Left ventricle myocardium superior (tissue), 1 donor: ENCODE measurements at places on chromosomes 12 and 14. TPM values are rescaled to one million over a fixed set of nuclear protein-coding genes. Genes with fewer than 3 reads are reported as not detected.

Gene CD163
- total RNA-seq = 64.5 TPM

Gene SMCO2
- total RNA-seq = not detected

Gene ASPG
- total RNA-seq = 28.2 TPM

Gene ZC3H14
- total RNA-seq = 49.4 TPM

Gene KRT71
- total RNA-seq = not detected

- no peak for DNase-seq
Measured at GRCh38 chr12:56224954-56225353, 812 bp downstream of the NABP2 start.

GRCh38 chr12:113197518-113198077 is 12.1 kb downstream of the RITA1 start:
- DNase-seq = no peak

- DNase-seq = no peak
Measured at GRCh38 chr12:76037130-76038103, 5.8 kb upstream of the PHLDA1 start.

DNA sequence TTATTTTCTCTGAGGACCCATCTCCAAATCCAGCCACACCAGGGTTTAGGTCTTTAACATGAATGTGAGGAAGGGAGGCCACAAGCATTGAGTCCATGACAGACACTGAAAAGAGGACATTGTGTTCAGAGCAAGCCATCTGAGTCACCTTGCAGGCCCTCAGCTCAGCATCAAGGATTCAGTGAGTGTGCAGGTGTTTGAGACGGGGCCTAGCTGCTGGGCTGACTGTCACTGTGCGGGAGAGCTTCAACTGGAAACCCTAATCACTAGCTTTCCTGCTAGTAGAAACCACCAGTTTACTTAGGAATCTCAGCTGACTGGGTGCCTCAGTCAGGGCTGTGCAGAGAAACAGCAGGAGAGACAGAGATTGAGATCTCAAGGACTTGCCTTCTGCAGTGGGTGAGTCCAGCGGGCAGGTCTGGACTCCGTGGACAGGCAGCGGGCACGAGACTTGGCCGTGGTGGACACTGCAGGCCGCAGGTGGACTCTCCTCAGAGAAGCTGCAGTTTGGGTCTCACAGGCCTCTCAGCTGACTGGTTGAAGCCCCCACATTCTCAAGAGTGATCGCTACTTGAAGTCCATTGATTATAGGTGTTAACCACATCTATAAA is 86.1 kb upstream of the DYNC1H1 start:
- no peak for DNase-seq

DNA sequence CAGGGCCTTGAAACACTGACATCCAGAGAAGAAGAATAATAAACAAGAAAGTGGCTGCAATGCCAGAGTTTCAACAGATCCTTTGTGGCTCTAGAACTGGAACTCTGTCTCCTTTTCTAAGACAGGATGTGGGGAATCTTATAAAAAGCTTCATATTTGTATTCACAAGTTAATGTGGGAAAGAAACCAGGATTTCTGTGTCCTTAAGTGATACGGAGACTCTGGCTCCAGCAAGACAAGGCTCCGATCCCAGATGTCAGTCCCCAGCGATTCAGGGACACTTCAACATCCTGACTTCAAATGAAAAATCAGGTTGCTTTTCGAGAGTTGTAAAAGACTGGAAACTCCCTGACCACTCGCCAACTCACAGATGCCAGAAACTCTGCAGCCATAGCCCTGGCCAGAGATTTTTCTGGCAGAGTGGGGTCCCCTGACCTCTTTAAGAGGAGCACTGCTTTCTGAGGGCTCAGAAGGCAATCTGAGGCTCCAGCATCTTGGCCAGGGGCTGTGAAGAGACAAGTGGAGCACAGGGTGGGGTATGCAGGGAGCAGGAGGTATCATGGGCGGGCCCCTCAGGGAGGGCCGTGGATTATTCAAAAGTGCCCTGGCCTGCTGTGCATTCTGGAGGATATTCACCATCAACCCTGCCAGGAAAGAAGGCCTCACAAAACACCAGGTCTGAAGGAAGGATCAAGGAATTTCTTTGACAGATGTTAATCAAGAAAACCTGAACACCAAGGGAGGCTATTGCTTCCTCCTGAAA is 53.3 kb downstream of the TMX1 start:
- peak; percentile 73 for DNase-seq

- DNase-seq = no peak
Measured at GRCh38 chr12:50914872-50915484, 37.4 kb upstream of the HIGD1C start.

DNA sequence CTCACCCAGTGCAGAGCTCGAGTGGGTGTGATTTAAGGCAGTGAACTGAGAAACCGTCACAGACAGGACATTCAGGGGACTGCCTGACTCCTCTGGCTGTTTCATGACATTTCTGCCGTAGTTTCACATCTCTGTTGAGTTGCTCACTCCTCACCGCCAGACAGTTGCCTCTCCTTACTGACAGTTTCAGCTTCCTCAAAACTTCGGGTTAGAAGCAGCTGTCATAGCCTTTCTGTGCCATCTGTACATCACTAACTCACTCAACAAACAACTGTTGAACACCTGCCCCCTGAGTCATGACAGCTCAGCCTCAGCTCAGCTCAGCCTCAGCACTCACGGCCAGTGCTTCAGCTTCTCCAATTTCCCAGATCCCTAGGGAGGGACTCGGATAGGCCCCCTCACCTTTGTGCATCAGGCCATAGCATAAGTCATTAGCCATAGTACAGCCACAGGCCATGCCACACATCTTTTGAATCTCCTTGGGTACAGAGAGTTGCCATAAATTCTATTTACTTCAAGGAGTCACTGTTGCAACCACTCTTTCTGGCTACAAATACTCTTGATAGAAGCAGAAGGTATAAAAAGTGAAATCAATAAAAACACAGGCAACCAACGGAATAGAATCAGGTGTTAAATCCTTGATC is 6.2 kb upstream of the SLC15A4 start:
- no peak for DNase-seq

DNA sequence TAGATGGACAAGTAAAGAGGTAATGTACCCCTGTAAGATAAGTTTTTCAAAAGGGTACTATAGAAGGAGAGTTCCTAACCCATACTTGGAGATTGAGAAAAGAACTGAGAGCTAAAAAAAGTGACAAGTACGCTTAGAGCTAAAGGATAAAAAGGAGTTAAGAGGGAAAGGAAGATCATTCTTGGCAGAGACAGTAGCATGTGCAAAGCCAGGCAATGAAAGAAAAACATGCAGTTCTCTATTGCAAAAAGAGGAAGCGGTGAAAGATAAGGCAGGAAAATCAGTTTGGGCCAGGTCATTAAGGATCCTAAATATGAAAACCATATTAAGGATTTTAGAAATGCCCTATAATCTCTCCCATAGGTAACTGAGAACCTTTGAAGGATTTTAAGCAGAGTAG is 500.4 kb upstream of the GARIN6 start:
- DNase-seq = no peak

DNA sequence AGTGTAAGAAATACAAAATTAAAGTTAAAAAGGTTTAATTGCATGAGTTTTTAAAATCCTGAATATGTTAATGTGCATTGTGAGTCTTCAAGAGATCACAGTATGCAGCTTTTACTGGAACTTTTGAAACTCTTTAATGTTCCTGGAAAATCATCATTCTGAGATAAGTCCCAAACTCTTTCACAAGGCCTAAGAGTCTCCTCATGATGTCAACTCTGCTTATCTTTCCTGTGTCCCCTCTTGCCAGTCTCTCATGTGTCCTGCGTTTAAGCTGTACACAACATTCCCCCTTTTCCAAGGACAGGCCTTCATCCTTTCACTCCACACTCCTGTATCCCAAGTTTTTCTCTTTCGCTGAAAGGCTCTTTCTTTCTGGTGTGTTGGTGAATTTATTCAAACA is 380.1 kb downstream of the SOX5 start:
- no peak for DNase-seq

GRCh38 chr12:84637926-84638325 is 274.7 kb downstream of the SLC6A15 start:
- DNase-seq = no peak

- DNase-seq = no peak
Measured at GRCh38 chr12:5071496-5071895, 27.8 kb downstream of the KCNA5 start.

DNA sequence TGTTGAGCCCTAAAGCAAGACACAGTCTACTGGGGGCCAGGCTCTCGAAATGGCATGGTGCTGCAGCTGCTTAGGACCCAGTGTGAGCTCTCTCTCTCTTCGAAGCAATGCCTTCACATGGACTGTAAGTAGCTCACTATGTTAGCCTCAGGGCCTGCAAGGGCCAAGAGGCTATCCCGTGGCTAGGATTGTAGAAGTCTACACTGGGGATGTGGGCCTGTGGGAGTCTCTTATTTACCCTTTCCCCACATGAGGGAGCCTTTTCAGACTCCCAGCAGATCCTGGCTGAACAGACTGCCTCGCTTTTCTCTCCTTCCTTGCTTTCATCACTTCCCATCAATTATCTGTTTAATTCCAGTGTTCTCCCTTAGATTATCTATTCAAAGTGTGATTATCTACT is 101.4 kb downstream of the GPR65 start:
- DNase-seq = no peak

- DNase-seq = no peak
Measured at GRCh38 chr12:69671597-69671996, 27.5 kb downstream of the BEST3 start.

GRCh38 chr12:12749433-12749832 is 32.3 kb downstream of the CDKN1B start:
- DNase-seq = no peak

GRCh38 chr14:30855345-30856037 is 18.9 kb upstream of the COCH start:
- no peak for DNase-seq

DNA sequence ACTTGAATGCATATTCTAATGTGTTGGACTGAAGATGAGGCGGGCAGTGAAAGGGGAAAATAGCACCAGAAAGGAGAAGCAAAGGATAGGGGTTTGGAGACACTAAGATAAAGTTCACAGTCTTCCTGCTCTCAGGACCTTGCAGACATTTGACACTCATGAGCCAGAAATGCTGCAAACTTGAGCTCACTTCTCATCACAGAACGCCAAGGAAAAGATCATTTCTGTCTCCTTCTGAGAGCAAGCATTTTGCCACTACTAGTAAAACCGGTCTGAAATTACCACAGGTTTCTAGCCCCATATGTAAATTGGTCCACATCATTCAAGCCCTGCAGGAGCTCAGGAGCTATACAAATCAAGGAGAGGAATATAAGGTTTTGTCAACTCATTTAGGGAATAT is 44.6 kb upstream of the ANO2 start:
- DNase-seq = no peak

DNA sequence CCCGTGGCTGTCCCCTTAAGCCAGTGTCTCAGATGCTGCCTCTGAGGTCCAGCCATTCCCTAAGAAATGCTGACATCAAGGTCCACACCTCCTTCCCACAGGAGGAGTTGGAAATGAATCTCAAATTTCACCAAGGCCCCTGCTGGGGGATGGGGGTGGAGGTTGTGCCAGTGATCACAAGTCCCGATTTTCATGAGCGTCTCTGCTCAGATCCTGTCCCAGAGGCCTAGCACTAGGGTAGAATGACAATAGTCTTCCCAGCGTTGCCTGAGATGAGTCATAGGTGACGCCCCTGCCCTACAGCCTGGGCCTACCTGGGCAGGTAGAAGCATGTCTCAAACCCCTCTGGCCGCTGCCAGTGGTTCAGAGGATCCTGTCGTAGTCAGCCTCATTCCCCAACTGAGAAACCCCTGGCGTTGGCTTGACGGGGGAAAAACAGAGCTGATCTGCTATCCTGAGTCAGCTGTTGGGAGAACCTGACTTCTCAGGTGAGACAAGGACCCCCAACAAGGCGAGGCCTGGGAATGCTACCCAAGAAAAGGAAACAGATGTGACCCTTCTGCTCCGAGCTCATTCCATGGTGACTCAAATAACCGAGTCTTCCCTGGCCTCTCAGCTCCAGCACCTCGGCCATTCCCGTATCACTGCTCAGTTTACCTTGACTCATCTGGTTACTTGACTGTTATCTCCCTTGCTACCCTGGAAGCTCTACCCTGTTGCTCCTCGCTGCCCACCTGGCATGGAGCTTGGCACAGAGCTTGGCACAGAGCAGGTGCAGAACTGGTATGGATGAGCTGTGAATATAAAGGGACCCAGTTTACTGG is 21.8 kb upstream of the SPPL3 start:
- DNase-seq = no peak

DNA sequence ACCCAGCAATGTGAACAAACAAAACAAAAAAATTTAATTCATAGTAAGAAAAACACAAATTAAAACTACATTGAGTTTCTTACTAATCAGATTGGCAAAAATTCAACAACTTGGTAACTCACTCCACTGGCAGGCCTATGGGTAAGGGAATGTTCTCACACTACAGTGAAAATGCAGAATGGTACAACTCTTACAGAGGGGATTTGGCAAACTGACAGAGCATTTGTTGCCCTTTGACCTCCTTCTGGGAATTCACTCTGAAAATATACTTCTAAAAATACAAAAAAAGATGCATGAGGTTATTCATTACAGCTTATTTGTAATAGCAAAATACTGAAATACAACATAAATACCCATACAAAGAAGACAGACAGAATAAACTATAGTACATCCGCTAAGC is 32.8 kb downstream of the ABCD2 start:
- no peak for DNase-seq

- DNase-seq = no peak
Measured at GRCh38 chr14:86221000-86221399, 691.1 kb downstream of the FLRT2 start.

DNA sequence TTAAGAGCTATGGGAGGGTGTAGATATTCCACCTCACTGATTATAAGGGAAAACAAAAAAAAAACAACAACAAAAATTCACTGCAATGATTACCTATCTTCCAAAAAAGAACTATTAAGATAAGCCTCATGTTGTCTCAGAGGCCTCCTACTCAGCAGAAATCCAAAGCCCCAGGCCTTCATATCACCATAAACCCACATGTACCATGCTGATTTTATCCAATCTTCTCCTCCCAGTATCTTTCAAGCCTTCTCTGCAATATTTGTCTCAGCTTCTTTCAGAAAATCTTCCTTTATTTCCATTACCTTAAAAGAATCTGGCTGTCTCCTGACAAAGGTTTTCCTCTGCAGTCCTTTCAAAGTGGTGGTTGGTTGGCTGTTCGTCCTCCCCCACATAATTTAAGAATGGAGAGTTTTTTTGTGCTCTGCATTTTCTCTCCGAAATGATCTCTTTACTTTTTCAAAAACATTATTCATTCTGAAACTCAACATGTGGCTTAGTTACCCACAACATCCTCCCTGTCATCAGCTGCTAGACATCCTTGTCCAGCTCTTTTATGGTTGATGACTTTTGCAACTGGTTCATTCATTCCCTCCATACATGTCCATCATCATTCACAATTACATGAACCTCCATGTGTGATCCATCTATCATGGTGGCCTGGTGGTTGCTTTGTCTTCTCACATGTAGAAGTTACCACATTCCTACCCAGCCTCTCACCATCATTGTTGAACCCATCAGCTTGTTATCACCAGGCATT is 2.9 kb upstream of the EPYC start:
- DNase-seq = no peak

- DNase-seq = no peak
Measured at GRCh38 chr12:2360630-2361170, 307.9 kb downstream of the CACNA1C start.

DNA sequence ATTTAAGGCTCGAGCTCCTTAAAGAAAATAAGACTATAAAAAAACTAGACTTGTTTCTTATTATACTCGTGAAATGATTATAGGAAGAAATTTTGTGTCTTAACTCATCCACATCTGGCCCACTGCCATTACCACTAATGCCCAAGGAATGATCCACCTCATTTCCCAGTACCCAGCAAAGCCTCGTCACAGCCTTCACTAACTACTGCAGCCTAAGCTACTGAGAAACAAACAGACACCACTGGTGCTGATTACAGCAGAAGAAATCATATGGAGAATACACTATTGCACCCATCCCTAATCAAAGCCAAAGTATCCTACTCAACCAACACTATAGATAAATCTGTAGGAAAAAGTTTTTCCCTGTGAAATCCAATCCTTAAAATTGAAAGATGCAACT is 205.3 kb upstream of the NAV3 start:
- no peak for DNase-seq
